ENCODE measurements at places on chromosomes 3 and 15.

DNA sequence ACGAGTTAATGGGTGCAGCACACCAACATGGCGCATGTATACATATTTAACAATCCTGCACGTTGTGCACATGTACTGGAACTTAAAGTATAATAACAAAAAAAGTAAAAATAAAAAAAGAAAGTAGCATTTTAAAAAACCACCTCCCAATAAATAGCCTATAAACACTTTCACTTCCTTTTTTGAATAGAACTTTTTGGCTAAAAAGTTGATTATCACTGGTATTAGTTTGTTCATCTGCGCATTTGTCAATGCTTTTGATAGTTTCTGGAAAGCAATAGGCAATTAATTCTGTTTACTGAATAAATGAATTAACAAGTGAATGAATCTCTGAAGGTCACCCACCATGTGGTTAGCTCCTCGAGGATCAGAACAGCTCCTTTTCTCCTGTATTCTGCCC, 179.9 kb downstream of the SLC9A9 start:
- DNase-seq = no peak

- DNase-seq = no peak
Measured at GRCh38 chr3:196835086-196835485, 32.6 kb upstream of the SENP5 start.

- no peak for DNase-seq
Measured at GRCh38 chr3:122942239-122942638, 85.3 kb downstream of the SEMA5B start.

DNA sequence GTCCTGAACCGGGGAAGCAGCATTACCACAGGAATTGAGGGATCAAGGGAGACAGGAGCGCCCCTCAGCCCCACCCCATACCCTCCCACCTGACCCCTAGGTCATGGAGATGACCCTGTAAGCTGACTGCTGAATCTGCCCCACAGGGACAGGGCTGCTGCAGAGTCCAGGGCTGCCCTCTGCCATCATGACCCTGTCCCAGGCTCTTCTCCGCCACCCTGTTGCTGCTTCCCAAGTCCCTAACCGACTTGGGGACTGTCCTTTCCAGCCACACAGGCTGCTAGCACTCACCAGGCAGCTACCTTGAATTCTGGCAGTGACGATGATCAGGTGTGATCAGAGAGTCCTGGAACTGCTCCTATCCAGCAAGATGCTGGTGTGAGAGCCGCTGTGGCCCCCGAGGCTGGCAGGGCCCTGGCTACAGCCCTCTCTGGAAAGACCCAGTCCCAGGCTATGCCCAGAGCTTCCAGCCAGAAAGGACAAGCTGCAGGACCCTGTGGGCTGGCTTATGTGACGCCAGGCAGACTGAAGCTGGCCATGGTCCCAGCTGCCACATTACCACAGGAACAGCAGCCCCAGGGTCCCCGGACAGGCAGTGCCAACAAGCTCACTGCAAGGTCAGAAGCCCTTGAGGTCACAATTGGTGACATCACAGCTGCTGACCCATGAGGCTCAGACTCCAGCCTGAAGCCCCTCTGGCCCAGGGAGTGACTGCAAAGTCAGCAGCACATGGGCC, at the start of gene C3orf22:
C3orf22 (minus strand) TSS at position 597 of the 736 bp plus-strand sequence. CDS start 5,542 bp downstream, outside the sequence.
- DNase-seq = no peak

DNA sequence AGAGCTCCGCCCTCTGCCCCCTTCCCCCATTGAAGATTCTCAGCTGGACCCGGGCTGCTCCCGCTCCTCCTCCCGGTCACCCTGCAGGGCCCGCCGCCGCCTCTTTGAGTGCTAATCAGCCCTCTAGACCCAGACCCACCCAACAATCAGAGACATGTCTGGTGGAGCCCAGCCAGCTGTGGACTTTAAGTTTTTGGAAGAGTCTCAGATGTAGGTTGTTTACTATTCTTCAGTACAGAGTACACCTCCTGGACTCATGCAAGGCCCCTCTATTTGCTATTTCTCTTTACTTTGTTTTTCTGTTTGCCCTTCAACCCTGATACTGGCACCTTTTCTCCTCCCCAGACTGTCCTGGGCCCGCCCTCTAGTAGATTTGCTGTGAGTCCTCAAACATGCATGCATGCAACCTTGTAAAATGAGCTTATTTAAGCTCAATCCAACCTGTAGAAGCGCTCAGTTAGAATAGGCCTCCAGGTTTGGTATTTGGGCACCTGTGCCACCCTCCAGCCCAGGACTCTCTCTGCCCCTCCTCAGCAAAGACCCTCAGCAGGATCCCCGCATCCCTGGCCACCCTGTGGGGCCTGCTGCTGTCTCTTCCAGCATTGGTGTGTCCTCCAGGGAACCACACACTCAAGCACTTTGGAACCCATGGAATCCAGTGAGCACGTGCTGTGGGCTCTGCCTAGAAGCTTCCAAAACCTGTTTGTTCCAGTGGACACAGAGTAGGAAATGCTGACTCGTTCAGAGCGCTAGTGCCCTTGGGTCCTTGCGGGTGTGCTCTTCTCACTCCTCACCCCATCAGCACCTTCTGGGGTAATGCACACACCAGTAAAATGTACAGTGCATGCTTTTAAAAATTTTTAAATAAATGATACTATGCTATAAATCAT, 4.6 kb downstream of the PRR23E start:
- no peak for DNase-seq

- DNase-seq = no peak
Measured at GRCh38 chr3:143311096-143311495, 191.5 kb downstream of the CHST2 start.

- DNase-seq = peak; percentile 65
Measured at GRCh38 chr15:101710806-101711205, 13.5 kb downstream of the TARS3 start.

DNA sequence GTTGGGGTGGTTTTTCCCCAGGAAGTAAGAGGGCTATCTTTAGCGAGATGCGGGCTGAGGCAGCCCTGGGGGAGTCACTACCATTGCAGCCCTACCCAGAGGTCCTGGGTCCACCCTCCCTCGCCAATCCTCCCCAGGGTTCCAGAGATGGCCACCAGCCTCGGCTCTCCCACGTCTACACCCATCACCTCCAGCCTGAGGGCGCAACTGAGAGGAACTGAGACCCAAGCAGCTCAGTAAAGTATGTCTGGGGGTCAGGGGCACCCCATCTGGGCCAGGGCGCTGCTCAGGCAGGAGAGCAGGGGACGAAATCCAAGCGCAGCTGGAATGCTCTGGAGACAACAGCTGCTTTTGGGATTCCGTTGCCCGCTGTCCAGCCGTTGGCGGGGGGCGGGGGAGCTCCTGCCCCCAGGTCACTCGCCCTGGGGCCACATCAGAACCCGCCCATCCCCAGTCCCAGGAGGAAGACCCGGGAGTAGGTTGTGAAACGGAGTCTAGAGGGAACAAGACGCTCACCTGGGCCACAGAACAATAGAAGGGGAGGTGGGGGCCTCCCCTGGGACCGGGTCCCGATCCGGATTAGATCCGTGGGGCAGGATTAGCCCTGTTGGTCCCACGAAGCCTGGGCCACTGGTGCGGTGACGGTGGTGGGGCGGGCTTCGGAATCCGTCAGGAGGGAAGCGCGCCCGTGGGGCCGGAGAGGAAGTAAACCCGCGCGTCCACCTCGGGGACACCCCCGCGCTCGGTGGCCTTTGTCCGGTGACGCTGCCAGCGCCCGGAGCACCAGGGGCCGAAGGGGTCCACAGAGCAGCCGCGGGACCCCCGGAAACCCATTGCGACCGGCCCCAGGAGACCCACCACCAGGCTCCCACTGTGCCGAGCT, 1.4 kb upstream of the NDUFAF3 start:
- DNase-seq = peak; percentile 18

GRCh38 chr15:54017959-54018358, 39.7 kb downstream of the UNC13C start:
- no peak for DNase-seq

GRCh38 chr3:72144773-72145505, 360.0 kb upstream of the PROK2 start:
- DNase-seq = no peak

- peak; percentile 20 for DNase-seq
Measured at GRCh38 chr3:50971487-50971924, 296.8 kb downstream of the DOCK3 start.

DNA sequence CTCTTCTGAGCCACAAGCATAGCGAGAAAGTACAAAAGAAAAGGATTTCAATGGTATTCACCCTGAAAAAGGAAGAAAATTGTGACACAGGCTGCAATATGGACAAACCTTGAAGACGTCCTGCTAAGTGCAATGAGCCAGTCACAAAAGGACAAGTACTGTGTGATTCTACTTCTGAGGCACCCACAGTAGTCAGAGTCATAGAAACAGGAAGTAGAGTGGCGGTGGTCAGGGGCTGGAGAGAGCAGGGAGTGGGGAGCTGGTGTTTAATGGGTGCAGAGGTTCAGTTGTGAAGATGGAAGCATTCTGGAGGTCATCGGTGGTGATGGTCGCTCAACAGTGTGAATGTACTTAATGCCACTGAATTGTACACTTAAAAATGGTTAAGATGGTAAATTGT, 180.5 kb downstream of the APBA2 start:
- no peak for DNase-seq

GRCh38 chr15:101597360-101597928, 54.7 kb downstream of the TM2D3 start:
- DNase-seq = no peak

DNA sequence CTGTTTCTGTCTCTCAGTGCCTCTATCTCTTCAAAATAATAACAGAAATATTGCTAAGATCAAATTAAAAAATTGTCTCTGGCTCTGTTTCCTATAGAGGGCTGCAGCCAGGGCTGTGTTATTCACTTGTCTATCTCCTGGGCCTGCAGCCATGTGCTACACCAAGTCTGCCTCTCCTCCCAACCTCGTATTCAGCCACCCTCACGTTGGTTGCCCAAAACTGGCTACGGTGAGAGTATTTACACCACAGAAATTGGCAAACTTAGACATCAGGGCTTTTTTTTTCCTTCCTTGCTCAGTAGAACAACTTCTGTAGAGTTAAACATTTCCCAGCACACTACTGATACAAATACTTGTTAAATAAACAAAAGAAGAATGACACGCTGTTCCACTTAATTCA, 320.9 kb upstream of the ICE2 start:
- no peak for DNase-seq

DNA sequence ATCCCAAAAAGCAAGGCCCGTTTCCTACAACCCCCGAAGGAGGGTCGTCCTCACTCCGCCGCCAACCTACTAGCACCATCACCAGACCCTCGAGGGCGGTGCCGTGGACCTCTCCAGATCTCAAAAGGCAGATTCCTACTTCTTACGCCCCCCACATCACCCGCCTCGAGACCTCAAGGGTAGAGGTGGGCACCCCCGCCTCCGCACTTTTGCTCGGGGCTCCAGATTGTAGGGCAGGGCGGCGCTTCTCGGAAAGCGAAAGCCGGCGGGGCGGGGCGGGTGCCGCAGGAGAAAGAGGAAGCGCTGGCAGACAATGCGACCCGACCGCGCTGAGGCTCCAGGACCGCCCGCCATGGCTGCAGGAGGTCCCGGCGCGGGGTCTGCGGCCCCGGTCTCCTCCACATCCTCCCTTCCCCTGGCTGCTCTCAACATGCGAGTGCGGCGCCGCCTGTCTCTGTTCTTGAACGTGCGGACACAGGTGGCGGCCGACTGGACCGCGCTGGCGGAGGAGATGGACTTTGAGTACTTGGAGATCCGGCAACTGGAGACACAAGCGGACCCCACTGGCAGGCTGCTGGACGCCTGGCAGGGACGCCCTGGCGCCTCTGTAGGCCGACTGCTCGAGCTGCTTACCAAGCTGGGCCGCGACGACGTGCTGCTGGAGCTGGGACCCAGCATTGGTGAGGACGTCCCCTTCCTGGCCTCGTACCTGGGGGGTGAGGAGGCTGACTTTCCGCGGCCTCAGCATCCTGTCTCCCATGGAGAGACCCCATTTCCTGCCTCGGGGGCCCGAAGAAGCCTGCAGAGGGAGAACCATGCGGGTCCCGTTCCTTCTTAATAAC, at the start of gene MYD88:
MYD88 (plus strand) TSS at position 313 of the 842 bp plus-strand sequence; CDS start at position 353, 40 bp downstream.
- peak; percentile 47 for DNase-seq

DNA sequence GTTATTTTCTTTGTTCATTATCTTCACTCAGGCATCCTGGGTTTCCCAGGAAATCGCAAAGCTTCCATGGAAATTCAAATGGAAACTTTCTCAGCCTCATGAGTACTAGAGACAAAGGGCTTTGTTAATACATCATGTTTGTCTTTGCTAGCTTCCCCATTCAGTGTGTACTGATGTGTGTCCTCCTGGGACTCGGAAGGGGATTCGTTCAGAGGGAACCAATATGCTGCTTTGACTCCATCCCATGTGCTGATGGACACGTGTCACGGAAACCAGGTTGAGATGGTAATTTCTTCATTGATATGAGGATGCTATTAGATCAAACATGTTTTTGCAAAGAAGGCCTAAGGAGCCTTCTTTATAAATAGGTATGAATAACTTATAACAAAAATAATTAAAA, 87.0 kb upstream of the KCNAB1 start:
- no peak for DNase-seq

- DNase-seq = no peak
Measured at GRCh38 chr15:60916032-60916678, 312.9 kb downstream of the RORA start.

- DNase-seq = no peak
Measured at GRCh38 chr3:23035927-23036640, 167.0 kb upstream of the UBE2E2 start.

DNA sequence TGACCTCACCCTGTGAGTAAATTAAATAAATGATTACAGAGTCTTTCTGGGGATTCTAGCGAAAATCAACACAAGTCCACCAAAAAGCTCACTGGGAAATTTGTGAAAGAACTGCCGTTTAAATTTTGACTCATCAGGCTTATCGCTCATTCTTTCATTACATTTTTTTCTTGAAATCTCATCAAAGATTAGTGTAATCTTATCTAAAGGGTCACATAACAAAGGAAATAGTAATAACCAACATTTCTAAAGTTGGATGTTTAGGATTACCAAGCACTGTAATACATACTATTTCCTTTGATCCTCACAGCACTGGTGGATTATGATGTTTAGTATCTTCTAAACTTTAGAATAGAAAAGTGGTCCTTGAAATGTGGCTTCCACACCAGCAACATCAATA, 111.1 kb upstream of the CBLB start:
- DNase-seq = peak; percentile 68

DNA sequence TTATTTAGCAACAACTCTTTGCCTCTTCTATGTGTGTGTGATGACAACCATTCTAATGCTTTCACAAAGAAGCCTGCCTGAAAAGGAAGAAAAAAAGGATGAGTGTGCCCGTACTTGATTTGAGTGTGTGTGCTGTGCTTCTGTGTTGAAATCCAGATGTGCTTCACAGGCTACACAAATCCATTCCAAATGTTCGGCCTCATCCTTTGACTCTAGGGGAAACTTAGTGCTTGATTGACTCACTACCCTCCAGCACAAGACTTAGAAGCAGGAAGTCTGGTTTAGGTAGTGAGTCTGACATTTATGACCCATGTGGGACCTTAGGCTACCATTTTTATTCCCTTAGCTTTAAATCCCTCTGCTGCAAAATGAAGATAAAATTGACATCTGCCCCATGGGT, 108.8 kb upstream of the PLAAT1 start:
- DNase-seq = no peak

GRCh38 chr15:45586125-45586524, 1.1 kb upstream of the BLOC1S6 start:
- no peak for DNase-seq

- no peak for DNase-seq
Measured at GRCh38 chr15:29070471-29071231, 184.9 kb downstream of the APBA2 start.

All from NCI-H226 (cell line).